Stimulated activated CD4-positive, alpha-beta T cell treated with anti-CD3 and anti-CD28 coated beads, Interleukin-1b, Interleukin-23, amount 100 ng/mL, for 24 hours (primary cell): ENCODE measurements at places on chromosomes 4 and X.

- no peak for DNase-seq
Observed at GRCh38 chrX:120564925-120565324, 4.2 kb upstream of the CUL4B start.

- no peak for DNase-seq
Observed at GRCh38 chrX:70664726-70665125, 220.1 kb downstream of the DLG3 start.

GRCh38 chr4:52837716-52838558 lies 24.2 kb upstream of the RASL11B start:
- no peak for DNase-seq

DNA sequence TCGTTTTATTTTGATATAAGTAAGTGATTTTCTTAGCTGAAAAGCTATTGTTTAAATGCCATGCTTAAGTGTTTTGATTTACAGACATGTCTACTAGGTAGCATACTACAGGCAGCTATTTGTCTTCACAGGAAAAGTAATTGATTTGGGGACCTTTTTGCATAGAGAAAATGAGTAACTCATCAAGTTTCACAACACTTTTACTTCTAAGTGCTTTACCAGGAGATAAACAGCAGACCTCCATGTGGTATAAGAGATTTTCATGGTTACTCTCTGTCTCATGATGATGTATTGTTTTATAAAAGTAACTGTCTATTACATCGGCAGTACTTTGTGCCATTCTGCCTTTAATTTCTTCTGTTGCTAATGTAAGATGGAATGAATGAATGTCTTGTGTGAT lies 28.7 kb downstream of the RBPJ start:
- DNase-seq: no peak

GRCh38 chrX:88613338-88613737 lies 133.7 kb upstream of the CPXCR1 start:
- DNase-seq: no peak

DNA sequence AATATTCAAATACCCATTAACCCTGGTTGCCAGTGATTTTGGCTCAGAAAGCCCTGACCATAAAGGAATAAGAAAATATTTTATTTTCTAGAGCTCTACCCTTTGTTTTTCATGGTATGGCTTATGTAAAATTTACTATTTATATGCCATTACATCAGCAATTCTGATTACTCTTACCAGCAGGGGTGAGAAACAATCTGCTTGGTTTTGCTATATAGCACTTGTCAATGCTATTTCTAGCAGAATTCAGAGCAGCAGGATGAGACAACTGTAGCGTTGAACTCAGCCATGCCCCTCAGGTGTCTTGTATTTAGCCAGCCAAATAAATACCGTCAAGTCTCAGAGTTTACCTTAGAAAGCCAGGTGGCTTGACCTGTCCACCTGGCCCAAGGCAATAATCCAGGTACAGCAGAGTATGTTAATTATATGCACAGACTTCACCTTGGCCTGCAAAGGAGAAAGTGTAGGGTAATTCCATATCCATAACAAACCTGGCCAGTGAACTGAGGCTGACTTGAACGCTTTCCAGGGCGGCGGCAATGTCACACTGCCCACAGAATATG lies 1303.5 kb downstream of the RAPGEF2 start:
- no peak for DNase-seq

DNA sequence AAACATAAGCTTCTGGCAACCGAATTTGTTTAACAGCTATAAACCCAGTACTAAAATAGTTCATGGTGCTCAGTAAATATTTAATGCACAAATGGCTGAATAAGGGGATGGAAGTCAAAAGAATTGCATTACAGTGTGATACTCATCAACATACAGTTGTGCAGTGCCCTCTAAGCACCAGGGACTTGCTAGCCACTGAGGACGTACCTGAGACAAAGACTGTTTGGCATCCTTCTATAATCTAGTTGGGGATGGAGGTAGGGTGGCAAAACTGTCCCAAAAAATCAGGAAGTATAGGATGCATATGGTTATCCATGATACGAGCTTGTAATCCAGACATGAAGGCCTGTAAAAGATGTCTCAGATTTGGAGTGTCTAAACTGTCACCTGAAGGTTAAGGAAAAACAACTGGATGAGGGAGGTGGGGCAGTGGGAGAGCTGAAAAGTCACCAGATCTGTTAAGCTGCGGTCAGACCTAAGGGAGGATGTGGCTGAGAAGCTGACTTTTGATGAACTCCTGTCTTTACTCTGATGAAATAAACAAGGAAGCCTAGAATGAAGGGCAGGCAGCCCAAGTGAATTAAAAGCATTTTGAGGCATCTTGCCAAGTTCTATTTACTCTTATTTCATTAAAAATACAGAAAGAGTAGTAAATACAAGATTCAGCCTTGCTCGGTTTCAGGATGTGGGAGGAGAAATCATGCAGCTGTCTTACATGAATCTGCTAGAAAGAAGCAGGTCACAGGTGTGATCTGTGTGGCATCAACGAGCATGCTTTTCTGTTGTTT lies 12.0 kb upstream of the CD38 start:
- no peak for DNase-seq

DNA sequence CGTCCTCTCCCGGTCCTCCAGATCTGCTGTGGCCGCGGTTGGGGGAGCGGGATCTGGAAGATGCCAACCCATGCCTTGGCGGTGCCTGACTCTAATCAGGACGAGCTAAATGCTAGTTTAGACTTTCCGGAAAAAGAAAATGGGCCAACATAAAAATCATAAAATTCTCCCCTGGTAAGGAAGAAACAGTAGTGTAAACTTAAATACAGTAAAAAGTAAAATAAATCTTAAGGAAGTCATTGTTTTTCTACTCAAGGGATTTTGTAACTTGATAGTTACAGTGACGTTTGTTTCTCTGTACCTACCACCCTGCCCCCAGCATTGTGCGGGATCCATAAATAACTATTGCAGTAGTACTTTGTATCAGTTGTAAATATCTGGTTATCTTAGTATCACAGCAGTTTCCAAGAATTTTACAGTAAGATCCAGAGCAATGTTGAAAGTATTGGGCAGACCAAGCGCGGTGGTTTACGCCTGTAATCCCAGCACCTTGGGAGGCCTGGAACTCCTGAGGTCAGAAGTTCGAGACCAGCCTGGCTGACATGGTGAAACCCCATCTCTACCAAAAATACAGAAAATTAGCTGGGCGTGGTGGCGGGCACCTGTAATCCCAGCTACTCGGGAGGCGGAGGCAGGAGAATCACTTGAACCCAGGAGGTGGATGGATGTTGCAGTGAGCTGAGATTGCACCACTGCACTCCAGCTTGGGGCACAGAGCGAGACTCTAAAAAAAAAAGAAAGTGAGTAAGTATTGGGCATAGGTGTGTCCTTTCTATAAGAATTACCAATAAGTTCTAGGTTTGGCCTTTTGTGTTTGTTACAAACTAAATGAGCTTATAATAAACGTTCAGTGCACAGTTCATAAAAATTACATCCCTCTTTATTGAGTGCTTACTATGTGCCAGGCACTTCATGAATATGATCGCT lies 1.0 kb upstream of the PLA2G12A start:
- DNase-seq: no peak

- DNase-seq: no peak
Observed at GRCh38 chrX:115525486-115525885, 35.5 kb upstream of the PLS3 start.

GRCh38 chr4:11565213-11565612 lies 136.5 kb upstream of the HS3ST1 start:
- DNase-seq: no peak
